Fibroblast of skin of left biceps (primary cell): ENCODE measurements at places on chromosomes 2 and 18.

- no peak for DNase-seq
Measured at GRCh38 chr2:105757433-105757832, 12.7 kb downstream of the NCK2 start.

DNA sequence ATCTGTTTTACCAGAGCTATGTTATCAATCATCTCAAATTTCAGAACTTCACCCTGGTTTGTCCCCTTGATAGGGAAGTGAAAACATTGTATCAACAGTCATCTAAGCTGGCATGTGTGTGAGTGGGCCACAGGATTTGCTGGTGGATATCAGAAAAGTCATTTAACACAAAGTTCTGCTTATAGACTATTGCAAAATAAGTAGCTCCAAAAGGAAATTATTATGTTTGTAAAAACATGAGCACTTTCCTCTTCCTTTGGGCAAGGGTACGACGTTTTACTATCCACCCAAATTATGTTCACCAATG is 20.7 kb upstream of the COPS8 start:
- no peak for DNase-seq

- no peak for DNase-seq
Measured at GRCh38 chr2:128534688-128535392, 216.2 kb upstream of the HS6ST1 start.

DNA sequence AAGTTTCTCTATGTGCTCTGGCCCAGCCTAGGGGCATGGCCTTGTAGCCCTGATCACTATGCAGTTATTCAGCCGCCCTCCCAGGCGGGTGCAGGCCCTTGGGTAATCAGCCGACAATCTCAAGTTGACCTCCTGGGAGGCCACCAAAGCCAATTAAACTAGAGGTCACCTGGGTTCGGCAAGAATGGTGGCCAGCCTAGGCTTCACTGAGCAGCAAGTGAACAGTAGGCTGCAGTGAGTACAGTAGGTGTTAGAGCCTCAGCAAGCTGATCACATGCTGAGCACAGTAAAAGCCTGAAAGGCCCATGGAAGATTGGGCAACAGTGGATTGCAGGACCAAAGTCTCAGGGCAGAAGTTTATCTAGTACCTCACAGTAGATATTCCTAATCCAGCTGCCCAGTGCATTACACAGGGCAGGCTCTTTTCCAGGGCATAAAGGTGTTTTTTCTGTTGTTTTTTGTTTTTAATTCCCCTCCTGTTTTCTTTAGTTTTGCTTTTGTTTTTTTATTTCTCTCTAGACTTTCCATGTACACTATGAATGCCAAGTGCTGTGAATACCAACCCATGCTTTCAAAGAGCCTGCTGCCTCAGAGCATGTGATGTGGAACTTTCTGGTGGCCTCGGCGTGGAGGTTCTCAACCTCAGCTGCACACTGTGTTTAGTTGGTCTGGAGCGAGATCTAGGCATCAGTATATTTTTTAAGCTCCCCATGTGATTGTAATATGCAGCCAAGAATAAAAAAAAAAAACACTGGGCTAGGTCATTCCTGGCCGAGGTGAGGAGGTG is 55.9 kb upstream of the ATL2 start:
- DNase-seq: no peak

DNA sequence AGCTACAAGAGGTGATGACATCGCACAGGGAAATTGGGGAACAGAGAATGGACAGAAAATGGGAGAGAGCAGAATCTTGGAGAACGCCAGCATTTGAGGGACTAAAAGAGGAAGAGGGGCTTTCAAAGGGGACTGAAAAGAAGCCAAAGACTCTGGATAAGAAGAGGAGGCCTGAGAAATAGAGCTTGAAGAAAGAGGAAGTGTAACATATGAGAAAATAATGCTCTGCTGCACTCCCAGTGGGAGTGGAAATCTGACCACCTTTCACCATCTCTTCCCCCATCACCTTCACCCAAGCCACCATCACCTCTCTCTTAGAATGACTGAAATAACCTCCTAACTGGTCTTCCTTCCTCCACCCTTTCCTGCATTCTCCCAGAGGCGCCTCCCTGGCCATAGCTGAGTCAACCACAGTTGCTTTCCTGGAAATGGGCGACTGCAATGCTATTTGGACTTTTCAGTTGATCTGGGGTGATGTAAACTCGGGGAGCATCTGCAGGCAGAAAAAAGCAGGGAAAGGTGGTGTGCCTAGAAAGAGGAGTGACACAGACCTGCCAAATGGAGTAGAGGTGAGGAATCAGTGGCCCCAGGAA is 16.8 kb downstream of the CXCR1 start:
- DNase-seq: no peak

GRCh38 chr18:27685807-27686412 is 491.0 kb downstream of the CDH2 start:
- no peak for DNase-seq

DNA sequence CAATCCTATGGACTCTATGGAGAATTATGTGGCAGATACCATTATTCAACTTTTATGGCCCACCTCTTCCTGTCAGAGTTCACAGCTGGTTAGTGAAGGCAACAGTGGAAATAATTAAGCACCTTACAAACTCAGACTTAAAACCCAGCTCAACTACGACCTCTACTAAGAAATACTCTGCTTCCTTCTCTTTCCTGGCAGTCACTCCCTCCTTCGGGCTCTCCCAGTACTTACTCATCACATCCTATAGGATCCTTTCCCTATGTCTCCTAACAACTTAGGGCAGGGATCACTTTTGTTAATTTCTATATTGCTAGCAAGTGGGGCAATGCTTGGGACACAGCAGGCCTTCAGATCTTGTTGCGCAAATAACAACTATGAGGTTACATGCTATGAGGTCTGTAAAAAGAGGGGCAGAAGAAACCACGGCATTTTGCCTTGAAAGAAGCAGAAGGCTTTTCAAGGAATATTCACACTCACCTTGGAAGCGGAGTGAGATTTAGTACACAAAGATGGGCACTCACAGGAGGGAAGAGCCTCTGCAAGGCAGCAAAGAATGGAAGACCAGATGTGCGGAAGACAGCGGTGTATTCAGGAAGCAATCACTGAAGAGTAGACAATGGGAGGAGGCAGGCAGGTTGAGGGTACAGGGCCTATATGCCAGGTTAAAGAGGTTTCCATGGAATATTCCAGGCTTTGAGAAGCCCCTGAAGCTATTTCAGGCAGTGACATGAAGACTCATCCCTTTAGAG is 2.1 kb downstream of the STK39 start:
- DNase-seq: no peak
